ENCODE measurements at places on chromosomes 6 and 20.

DNA sequence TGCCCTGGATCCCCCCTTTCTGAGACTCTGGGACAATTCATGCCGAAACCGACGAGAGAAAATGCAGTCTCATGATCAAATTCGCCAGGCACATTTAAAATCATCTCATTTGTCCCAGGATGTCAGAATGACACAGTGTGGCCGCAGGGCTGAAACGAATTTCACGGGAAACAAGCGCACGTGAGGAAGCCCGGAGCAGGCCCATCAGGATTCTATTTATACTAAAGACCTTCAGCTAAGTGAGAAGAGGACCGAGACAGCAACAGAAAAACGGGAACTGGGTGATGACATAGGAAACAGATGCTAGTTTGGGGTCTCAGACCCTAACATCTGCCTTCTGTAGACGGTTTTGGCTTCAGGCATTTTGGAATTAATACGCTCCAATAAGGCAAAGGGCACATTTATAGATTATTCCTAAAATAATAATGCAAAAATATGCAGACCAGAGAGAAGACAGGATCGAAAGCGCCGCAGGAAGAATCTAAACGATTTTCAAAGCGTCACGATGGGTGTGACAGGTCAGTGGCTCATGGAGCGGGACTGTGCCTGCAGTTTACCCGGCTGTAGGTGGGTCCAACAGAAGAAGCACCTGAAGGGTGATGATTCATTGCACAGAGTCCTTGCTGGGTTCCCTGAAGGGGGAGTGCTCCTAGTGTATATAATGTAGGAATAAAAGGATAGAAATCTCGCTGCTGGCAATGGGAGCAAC lies 80.8 kb upstream of the MPC1 start:
- no peak for DNase-seq

GRCh38 chr6:139881236-139881635 lies 506.8 kb upstream of the CITED2 start:
- no peak for DNase-seq

GRCh38 chr6:36627801-36628246 lies 33.7 kb downstream of the SRSF3 start:
- DNase-seq, result no peak

DNA sequence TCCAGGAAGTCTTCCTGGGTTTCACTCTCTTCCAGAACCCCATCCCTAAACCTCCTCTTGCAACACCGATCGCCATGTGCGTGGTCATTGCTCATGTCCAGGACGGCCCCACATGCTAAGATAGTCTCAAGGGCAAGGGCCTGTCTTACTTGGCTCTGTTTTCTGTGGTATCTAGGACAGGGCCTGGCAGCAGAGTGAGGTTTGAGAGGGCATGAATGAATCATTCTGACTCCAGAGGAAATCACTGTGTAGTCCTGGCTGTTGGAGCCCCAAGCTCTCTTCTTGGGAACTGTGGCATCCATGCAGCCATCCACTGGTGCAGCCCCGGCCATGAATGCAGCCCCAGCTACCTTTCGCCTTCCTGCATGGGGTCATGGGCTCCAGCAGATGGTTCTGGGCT lies 12.4 kb downstream of the SIRPA start:
- no peak for DNase-seq

DNA sequence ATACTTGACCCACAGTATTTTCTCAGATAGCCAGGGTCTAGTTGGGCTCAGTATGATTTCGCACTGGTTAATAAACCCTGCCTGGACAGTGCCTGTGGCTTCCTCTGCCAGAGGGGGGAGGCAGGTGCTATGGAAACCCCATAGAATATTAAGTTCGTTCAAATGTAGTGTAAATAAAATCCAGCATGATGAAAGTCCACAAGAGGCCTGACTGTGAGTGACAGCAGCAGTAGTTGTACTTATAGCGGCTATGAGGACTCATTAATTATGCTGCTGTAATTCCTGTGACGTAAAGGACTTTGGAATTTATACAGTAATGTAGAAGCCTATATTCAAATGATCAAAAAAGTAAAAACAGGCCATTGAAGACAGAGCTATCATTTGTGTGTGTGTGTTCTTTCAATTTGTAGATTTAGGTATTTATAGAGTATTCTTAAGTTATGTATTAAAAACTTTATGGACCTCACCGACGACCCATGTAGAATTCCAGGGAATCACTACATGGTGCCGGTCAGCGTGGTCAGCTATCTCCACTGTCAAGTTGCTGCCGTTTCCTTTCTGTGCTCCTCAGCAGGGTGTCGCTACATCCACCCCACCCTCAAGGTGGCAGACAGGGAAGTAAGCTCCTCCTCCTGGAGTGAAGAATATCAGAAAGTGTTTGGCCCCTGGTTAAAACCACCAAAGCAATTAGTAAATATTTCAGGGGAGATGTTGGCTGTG lies 10.0 kb downstream of the PYGB start:
- DNase-seq, result no peak

DNA sequence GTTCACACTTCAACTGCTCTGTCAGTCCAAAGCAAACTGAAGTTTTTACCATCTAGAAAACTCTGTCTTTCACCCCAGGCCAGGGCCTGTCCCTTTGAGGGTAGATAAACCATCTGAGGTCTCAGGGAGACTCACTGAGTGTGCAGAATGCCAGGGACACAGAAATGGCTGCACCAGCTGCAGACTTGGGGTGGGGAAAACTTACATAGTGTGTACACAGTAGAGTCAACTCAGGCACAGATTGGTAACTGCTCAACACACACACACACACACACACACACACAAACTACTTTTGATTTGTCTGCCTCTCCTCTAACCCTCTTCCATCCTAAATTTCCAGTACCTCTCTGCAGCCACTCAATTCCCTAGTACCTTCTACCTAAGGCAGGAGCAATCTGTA lies 374.9 kb upstream of the JAG1 start:
- no peak for DNase-seq

- DNase-seq, result no peak
Measured at GRCh38 chr20:3203315-3204123, 963 bp downstream of the DDRGK1 start.

GRCh38 chr6:38261626-38262025 lies 378.1 kb downstream of the BTBD9 start:
- DNase-seq, result no peak

- DNase-seq, result no peak
Measured at GRCh38 chr20:52777171-52777570, 195.0 kb upstream of the TSHZ2 start.

GRCh38 chr20:63553933-63554290 lies at the start of gene FNDC11:
Gene FNDC11 (plus strand): TSS chr20:63554159. CDS start chr20:63555664, 1,505 bp downstream.
- DNase-seq, result peak; percentile 49

GRCh38 chr20:25622450-25623224 lies 1.2 kb downstream of the NANP start:
- DNase-seq, result no peak

- peak; percentile 33 for DNase-seq
Measured at GRCh38 chr20:44089987-44090674, 96.9 kb downstream of the JPH2 start.

GRCh38 chr6:125984311-125984710 lies 2.0 kb upstream of the TRMT11 start:
- no peak for DNase-seq

DNA sequence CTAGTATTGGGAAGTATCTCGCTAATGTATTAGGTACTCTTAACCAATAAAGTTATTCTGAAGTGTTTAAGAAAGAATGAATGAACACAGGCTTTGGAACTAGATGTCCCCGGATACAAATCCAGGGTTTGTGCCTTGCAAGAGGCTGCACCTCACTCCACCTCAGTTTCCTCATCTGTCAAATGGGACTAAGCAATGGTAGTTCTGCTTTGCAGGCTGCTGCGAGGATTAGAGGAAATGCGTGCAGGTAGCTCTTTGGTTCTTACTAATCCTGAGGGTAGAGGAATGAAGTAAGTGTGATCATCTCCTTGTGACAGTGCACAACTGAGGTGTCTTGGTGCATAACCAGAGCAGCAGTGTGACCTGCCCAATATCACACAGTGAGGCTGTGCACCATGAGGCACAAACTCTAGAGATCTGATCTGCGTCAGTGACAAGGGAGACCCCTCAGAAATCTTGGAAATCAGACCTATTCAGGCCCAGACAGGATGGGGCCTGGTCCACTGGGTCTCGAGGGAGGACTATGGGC lies 26.7 kb downstream of the ADA start:
- DNase-seq, result no peak

- DNase-seq, result no peak
Measured at GRCh38 chr6:156183678-156184077, 593.5 kb upstream of the ARID1B start.
